GM12878 (cell line): ENCODE measurements at places on chromosomes 12 and 14. TPM values are rescaled to one million over a fixed set of nuclear protein-coding genes. Genes with fewer than 3 reads are reported as not detected.

The ACRBP gene
- 1.4 and 1.8 TPM in 2 replicates for total RNA-seq

The CLEC4A gene
- 0.58 and 1.5 TPM in 2 replicates for total RNA-seq

The GPRC5D gene
- total RNA-seq, result not detected in 2 replicates

DNA sequence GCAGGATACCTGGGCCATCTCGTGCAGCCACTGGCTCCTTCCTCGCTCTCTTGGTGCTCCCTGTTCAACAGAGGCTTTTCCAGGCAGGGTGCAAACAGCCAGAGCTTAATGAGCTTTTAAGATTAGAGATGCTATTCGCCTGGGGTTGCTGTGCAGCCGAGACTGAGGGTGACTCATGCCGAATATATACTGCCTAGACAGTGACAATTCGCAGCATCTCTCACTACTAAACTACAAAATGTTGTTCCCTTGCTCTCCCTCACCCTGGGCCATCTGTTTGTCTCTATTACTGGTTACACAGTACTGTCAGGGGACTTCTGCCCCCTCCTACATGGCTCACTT, 26.0 kb upstream of the TESC start:
- no peak for DNase-seq

GRCh38 chr14:81974543-81974942, 440.9 kb upstream of the SEL1L start:
- no peak for DNase-seq

- no peak for DNase-seq
Measured at GRCh38 chr12:122474324-122474716, 26.4 kb downstream of the ZCCHC8 start.

- no peak for DNase-seq
Measured at GRCh38 chr12:77687321-77687720, 143.4 kb upstream of the NAV3 start.

DNA sequence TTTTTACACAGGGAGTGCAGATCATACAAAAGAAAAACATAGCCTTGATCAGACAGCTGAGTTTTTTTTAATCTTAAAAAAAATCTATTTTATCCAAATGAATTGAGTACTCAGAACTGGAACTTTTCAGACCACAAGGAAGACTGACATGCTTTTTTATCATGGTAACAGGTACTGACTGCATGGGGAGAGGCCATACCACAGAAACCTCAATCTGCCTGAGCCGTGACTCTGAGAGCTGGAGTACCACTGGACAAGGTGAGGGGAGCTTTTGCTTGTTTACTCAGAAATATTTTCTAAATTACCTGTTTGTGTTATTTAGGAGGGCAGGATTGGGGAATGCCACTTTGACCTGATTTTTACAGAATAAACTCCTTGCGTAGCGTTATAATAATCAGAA, 143.9 kb downstream of the ALX1 start:
- no peak for DNase-seq

- no peak for DNase-seq
Measured at GRCh38 chr12:125431516-125431915, 366.3 kb downstream of the AACS start.

DNA sequence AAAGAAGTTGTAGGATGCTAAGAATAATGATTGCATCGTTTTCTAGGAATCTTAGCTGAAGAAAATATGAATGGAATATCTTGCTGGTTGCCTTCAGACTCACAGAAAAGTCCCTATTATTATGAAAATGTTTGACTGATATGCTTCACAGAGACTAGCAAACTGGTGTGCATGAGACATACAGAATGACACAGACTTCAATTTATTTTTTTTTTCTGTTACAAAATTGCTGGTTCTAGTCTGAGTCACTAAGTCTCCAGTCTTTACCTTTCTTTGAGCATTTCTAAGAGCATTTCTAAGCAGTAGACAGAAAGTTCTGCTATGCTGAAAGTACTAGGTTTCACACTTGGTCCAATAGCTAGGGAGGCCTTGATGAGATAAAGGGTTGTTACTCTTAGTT, 377.6 kb upstream of the ATP2B1 start:
- no peak for DNase-seq

GRCh38 chr12:27564612-27565213, 40.7 kb downstream of the PPFIBP1 start:
- DNase-seq, result no peak

GRCh38 chr12:6786416-6787094, 2.8 kb upstream of the CD4 start:
- no peak for DNase-seq

DNA sequence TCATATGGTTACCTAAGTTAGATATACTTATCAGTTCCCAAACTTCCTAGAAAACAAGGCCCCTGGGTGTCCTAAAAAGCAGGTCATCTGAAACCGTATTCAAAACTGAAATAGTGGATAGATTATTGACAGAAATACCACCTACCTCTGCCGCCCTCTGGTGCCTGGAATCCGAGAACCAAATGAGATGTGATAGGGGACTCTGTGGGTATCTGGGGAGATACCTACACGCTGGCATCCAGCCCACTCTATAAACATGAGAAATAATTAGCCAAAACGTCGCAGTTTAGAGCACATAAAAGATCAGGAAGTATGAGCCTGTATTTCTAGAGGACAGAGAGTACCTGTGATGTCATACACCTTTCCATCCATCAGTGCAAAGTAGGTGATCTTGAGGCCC, 4.4 kb downstream of the ORMDL2 start:
- DNase-seq, result no peak
